Left renal pelvis (tissue), 4 donors: ENCODE measurements at places on chromosomes 11 and 22. TPM values are rescaled to one million over a fixed set of nuclear protein-coding genes. Genes with fewer than 3 reads are reported as not detected.

The LDHAL6A gene
- 1.1 TPM for polyA plus RNA-seq

The DAGLA gene
- 4.2 TPM for polyA plus RNA-seq

The SYT12 gene
- 0.09 TPM for polyA plus RNA-seq

The OR2AT4 gene
- polyA plus RNA-seq = not detected

The PEX26 gene
- polyA plus RNA-seq = 28.2 TPM

The NXPE2 gene
- polyA plus RNA-seq = 0.26 TPM

The CLCF1 gene
- 12.9 TPM for polyA plus RNA-seq
